ENCODE measurements at places on chromosomes 1 and 21.

GRCh38 chr1:242242983-242243382 is 244.1 kb upstream of the MAP1LC3C start:
- no peak for DNase-seq

- no peak for DNase-seq
Observed at GRCh38 chr1:12595757-12596006, 22.3 kb downstream of the DHRS3 start.

DNA sequence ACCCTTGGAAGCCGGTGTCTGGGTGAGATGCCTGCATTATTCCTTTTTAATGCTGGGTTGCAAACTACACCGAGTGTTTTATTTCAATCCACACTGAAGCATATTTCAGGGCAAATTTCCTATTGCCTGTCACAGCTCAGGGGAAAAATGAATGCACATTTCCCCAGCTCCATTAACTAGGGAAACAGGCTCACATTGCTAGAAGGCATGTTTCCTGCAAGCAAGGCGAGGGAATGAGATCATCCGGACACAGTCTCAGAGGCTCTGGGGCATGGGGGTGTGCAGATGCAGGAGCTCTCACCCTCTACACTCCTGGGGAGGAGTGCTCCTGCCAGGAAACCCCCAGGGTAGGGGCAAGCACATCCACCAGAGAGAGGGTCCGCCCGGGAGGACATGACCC is 24.6 kb downstream of the SYT2 start:
- DNase-seq, result no peak

DNA sequence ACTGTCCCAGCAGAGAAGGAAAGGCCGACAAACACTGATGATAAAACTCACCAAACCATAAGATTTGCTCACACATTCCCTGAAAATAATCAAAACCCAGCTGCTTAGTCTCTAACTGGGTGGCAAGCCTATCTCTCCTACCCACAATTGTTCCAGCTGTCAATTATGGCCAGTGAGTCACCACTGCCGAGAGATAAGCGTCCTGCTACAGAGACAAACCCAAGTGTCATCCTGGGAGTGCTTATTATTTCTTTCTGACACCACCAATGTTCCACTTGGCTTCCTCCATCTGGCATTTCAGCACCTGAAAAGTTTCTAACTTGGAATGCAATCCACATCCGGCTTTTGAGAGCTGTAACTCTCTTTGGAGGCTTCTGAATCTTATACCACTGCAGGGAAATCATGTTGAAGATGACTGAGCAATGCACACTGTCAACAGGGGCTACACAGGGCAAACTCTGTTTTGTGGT is 51.5 kb upstream of the VAV3 start:
- no peak for DNase-seq

DNA sequence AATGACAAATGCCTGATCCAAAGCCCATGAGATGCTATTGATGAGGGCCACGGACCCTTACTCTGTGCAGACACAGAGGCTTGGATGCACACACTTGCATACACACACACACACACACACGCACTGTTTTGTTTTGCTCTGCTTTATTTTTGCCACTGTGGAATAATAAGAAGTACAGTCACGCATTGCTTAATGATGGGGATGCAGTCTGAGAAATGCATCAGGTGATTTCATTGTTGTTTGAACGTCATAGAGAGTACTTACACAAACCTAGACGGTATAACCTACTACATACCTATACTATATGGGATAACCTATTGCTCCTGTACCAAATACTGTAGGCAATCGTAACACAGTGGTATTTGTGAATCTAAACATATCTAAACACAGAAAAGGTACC is 104.4 kb downstream of the RHOU start:
- DNase-seq, result no peak

GRCh38 chr1:26028490-26028980 is 7.0 kb downstream of the EXTL1 start:
- DNase-seq, result no peak

DNA sequence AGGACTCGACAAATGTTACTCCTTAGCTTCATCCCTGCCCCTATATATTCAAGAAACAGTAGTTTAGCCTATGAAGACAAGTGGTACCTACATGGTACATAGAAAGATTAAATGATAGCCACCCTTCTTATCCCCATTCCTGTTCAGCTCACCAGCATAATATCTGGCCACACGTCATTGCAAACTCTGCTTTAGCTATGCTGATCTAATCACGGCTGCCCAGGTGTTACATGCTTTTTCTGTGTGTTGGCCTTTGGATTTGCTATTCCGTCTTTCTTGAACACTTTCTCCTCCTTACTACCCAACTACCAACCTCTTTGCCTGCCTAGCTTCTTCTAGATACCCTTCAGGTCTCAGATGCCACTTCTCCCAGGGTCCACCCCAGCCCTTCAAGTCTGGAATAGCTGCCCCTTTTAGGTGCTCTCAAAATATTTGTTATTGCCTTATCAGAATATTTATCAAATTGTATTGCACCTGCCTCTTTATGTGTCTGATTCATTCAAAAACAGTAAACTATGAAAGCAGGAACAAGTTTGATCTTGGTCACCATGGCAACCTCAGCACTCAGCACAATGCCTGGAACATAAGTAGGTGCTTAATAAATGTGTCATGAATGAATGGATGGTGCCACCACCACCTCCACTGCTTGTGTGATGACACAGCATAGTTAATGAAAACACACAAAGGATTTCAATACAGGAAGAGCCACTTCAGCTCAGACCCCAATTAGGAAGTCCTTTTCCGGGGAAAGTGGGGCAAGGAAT is 11.4 kb upstream of the DNASE2B start:
- DNase-seq, result no peak

DNA sequence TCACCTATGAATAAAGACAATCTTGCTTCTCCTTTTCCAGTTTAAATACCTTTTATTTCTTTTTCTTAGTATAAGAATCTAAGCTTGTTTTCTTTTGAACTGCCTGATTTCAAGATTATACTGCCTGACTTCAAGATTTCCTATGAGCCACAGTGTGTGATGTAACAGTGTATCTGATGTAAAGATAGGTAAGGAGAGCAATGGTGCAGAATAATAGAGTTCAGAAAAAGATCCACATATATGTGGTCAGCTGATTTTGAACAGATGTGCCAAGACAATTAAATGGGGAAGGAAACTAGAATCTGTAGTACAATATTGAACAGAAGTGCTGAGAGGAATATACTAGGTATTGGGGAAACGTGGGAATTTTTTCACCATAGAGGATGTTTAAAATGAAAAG is 21.0 kb downstream of the EXO1 start:
- no peak for DNase-seq

DNA sequence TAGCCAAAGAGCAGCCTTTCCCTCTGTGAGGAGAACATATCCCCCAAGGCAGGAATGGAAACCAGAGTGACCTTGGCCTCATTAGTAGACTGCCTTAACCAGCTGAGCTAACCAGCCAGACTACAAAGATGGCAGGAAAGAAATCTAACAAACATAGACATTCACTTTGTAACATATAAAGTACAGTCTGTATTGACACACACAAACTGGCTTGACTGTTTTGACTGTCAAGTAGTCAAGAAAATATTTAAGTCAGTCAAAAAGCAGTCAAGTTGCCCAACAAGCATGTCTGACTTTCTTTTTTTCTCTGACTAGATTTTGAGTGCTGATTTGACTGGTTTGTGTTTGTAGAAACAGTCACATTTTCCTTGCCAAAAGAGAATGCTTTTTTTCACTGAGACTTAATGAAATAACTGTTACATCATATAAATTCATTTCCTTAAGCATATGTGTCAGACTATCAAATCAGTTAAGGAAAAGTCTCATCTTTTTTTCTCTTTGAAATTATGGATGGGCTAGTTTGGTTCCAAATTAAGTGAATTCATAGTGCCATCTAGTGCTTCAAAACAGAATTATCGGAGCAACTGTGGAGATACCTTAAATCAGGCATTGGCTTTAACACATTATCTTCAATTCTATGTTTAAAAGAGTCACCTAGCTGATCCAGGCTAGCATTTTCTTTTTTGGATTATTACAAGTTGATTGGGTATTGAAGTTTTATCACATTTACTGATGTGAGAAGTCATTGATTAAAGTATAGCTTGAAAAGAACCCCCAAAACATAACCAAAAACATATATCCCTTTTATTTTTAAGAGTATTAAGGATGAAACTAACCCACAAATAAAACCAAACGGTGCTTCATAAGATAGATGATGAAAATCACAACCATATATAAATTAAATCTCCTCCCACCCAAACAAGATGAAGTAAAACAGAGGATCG is 75.0 kb downstream of the ATP6V1G3 start:
- DNase-seq, result no peak

GRCh38 chr21:33339135-33339534 is 14.4 kb downstream of the IFNAR1 start:
- DNase-seq, result no peak

GRCh38 chr1:45403718-45404117 is 63.5 kb upstream of the MUTYH start:
- DNase-seq, result no peak

Measured in lower lobe of right lung (tissue), 2 donors.